ENCODE measurements at places on chromosomes 12 and 14. TPM values are rescaled to one million over a fixed set of nuclear protein-coding genes. Genes with fewer than 3 reads are reported as not detected.

The METTL3 gene
- total RNA-seq, result 59.9 TPM

The CCNB1IP1 gene
- 77.5 TPM for total RNA-seq

The IKBIP gene
- 38.5 TPM for total RNA-seq

The EPYC gene
- not detected for total RNA-seq

The ERH gene
- total RNA-seq, result 168 TPM

The EID3 gene
- 18.0 TPM for total RNA-seq

The CD163L1 gene
- not detected for total RNA-seq

The KTN1 gene
- total RNA-seq, result 164 TPM

The BCL11B gene
- under 0.01 TPM for total RNA-seq

The NRXN3 gene
- 0.51 TPM for total RNA-seq

The MANSC4 gene
- total RNA-seq, result 0.17 TPM

The IL31 gene
- total RNA-seq, result not detected

The PLA2G1B gene
- total RNA-seq, result not detected

The SLC25A47 gene
- under 0.01 TPM for total RNA-seq

The NKX2-1 gene
- total RNA-seq, result not detected

The CRIP2 gene
- total RNA-seq, result 68.5 TPM

The EMP1 gene
- 53.5 TPM for total RNA-seq

The ANKS1B gene
- 0.51 TPM for total RNA-seq

The MSI1 gene
- total RNA-seq, result under 0.01 TPM

The PRKD1 gene
- 15.9 TPM for total RNA-seq

The PHETA1 gene
- 4.1 TPM for total RNA-seq

The GPX2 gene
- total RNA-seq, result not detected

The CCDC196 gene
- total RNA-seq, result not detected

The LRP1-AS gene
- not detected for total RNA-seq

Data from fibroblast of lung (primary cell).